ENCODE measurements at places on chromosomes 4 and X.

- DNase-seq = no peak
These were observed 1819.5 kb upstream of the TENM3 start for GRCh38 chr4:180423712-180424057.

DNA sequence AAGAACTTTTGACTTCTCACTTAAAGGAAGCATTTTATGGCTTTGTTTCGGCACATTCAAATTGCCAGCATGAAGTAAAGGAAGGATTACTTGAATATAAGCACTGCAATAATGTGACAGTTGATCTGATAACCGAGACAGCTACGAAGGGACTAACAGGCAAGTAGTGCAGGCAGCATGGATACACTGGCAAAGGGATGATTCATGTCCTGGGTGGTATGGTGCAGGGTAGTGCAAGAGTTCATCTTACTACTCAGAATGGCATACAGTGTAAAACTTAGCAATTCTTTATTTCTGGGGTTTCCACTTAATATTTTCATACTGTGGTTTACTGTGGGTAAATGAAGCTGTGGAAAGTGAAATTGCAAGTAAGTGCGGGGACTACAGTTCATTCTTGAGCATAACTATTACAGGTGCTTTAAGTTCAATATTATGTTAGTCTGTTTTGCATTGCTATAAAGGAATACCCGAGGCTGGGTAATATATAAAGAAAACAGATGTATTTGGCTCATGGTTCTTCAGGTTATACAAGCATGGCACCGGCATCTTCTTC is 611.8 kb downstream of the SPOCK3 start:
- DNase-seq = no peak

GRCh38 chr4:188993871-188994270 is 854.6 kb downstream of the TRIML1 start:
- no peak for DNase-seq

DNA sequence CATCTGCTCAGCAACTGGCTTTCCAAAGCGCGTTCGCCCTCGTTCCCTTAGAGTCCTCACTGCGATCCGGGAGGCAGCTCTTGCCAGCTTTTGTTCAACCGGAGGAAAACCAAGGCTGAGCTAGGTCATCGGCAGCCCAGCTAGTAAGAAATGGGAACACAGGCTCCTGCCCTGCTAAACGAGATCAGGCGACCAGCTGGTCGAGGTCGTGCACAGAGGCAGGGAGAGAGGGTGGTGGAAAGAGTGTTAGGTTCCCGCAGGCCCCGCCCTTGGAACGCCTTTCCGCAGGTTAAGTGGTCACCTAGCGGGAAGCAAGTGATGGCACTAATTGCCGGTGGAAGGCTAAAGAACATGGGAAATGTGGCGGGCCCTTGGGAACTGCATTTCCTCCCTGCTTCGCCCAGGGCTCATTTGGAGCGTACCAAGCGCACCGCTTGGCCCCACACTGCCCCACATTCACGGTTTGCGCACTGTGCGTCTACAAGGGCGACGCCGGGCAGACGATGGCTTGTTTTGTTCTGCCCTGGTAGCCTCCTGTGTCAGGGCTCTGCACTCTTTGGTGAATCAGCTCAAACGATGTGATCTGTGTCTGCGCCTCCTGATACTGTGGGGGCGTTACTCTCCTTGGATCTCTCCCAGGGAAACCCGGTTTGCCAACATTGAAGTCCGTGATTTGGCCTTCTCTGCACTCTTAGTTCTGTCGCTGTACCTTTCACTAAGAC is 7.2 kb upstream of the PRDM8 start:
- no peak for DNase-seq

- no peak for DNase-seq
These were observed 2.9 kb downstream of the RAPGEF2 start for GRCh38 chr4:159105761-159106243.

- no peak for DNase-seq
These were observed 54.8 kb downstream of the ZFX start for GRCh38 chrX:24204331-24204730.

Measured in cortex of kidney (tissue), 1 donor.